ENCODE measurements at places on chromosomes 12 and 14.

DNA sequence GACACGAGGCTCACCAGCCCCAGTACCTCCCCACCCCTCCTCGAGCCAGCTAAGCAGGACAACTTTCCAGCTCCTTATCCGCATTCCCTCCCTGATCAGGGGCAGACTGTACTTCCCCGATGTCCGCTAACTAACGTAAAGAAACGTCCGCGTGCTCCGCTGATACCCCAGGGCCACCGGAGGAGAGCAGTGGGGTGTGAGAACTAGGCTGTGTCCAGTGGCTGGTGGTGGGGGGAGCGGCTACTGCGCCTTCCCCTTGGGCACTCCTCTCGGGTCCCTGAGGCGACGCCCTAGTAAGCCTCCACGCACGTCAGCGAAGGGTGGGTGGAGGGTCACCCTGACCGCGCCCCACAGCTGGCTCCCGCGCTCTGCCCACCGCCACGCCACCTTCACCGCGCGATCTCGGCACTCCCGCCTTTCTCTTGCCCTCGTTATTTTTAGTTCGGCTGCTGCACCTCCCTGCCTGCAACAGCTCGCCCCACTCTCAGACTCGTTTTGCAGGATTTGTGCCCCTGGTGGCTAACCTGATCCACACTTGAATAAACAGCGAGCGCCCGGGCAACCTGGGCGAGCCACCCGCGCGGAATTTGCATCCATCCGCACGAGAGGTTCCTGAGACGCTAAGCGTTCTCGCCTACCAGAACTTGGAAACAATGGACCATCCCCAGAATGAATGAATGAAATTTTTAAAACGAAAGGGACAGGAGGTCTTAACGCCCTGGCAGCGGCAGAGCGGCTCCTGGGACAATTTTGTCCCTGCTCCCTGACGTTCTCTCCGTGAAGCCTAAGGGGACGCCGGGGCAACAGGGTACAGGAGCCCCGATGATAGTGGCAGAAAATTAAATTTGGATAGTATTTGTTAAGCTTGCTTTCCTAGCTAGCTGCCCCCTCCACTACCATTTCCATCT, 6.9 kb upstream of the BMP4 start:
- DNase-seq = no peak

DNA sequence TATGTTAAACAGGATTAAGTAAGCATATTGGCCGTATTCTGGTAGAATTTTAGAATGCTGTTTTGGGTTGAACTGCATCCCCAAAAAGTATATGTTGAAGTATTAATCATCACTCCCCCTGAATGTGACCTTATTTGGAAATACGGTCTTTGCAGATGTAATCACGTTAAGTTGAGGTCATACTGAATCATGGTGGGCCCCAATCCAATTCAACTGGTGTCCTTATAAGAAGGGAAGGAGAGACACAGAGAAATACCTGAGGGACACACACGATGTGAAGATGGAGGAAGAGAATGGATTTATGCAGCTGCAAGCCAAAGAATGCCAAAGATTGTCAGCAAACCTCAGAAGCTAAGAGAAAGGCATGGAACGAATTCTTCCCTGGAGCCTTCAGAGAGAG, 268.6 kb downstream of the ITPR2 start:
- DNase-seq = no peak

DNA sequence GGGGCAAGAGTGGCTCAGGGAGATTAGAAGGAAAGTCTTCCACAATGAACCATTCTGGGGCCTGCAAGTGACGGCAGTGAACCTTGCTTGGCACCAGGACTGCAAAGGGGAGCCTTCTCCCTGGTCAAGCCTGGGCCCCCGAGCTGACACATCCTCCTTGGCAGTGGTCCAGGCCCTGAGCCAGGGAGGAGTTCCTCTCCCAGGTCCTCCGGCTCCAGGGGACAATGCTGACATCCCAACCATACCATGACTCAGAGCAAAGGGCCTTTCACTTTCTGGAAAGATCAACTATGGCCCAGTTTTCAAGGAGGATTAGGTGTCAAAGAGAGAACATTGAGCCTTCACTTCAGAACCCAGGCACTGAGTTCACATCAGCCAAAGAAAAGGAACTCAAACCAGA, 756.5 kb upstream of the TBX3 start:
- DNase-seq = no peak

DNA sequence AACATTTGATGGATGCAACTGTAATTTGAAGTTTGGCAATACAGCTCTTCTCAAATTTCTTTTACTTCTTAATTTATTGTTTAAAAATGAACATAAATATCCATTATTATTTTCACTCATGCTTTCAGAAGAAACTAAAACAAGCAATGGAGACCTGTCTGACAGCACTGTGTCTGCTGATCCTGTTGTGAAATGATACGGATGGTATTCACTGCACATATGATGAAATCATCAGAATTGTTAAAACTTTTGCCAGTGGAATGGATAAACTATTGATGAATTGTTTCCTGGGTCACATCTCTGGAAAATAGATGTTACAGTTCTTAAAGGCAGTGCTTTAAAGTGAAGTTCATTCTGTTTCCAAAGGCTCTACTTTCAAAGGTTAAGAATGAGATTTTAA, 59.2 kb downstream of the WASHC4 start:
- no peak for DNase-seq

DNA sequence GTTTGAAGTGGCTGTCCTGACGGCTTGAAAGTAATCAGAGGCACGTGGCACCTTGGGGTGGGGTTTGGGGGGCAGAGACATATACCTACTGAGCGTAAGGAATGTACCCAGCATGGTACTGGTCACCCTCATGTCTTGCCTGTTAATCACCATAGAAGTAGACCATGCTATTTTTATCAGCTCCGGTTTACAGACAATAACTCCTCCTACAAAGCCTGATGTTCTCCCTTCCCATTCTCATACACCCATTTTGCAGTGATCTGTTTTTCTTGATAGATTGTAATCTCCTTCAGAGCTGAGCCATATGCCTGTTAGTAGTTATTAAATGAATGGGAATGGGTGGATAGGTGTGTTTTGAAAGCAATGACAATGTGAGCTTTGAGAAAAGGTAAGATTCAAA, 10.5 kb downstream of the EVL start:
- DNase-seq = no peak

- DNase-seq = no peak
Measured at GRCh38 chr12:96047229-96048211, 12.1 kb upstream of the LTA4H start.

- DNase-seq = no peak
Measured at GRCh38 chr12:53941750-53942149, 3.1 kb downstream of the HOXC13 start.

GRCh38 chr14:58744801-58745394, 107.1 kb downstream of the DACT1 start:
- no peak for DNase-seq

GRCh38 chr14:97177016-97177415, 379.8 kb downstream of the VRK1 start:
- DNase-seq = no peak

- no peak for DNase-seq
Measured at GRCh38 chr14:80150301-80150700, 61.0 kb downstream of the DIO2 start.

DNA sequence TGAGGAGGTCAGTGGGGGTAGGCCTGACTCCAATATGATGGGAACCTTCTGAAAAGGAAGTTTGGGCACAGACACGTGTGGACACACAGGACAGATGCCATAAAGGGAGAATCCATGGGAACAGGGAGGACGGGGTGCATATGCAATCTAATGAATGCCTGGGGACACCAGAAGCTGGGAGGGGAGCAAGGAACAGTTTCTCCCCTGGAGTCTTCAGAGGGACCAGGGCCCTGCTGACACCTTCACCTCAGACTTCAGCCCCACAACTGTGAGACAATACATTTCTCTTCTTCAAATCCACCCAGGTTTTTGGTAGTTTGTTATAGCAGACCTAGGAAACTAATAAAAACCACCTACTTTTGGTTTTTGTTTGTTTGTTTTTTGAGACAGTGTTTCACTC, 35.2 kb upstream of the CLIP1 start:
- no peak for DNase-seq

DNA sequence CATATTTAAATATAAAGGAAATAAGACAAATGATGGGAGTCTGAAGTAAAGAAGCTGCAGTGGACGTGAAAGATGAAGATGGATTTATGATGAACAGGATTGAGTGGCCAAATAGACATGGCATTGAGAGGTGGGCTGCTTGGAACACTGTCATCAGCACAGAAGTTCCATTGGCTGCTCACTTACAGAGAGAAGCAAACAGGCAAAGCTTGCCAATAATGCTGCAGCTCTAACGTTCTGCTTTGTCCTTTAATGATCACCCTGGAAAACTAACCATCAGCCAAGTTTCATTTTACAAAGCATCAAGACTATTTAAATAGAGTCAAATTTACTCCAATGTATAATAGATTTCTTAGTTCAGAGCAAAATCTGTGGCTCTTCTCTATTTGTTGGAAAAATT, 721.4 kb downstream of the TMTC2 start:
- DNase-seq = no peak

GRCh38 chr12:95648990-95649791, 97.9 kb upstream of the USP44 start:
- DNase-seq = no peak

DNA sequence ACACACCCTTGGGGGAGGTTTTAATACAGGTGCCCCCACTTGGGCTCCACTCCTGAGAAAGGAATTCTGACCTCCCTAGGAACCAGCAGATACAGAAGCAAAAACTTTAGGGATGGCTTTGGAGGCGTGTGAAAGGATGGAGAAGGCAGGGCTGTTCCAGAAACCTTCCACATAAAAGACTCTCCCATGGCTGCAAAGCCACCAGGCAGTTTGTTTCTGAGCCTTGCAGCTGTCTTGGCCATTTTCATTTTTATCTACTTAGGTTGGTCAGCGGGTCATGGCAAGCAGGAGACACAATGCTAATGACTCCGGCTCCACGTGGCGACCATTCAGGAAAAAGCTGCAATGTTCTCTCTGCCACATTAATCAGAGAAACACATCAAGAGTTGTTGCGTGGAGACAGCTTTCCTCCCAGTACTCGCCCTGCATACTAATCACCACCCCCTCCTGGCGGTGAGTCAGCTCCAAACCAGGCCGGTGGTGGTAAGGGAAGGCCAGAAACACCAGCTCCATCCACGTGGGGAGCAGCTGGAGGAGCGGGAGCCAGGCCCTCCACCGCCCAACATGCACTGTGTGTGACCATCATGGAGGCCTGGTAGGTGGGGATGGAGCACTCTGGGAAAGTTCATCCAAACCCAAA, 30.9 kb upstream of the IRF2BPL start:
- no peak for DNase-seq

- DNase-seq = no peak
Measured at GRCh38 chr12:130775953-130776856, 60.1 kb upstream of the RIMBP2 start.

GRCh38 chr12:24705216-24705615, 243.7 kb downstream of the BCAT1 start:
- no peak for DNase-seq

- DNase-seq = no peak
Measured at GRCh38 chr12:4039931-4040330, 166.7 kb upstream of the PARP11 start.

- DNase-seq = no peak
Measured at GRCh38 chr12:123143736-123144461, 7.0 kb downstream of the PITPNM2 start.

- peak; percentile 49 for DNase-seq
Measured at GRCh38 chr12:124592481-124593160, 25.2 kb upstream of the NCOR2 start.

DNA sequence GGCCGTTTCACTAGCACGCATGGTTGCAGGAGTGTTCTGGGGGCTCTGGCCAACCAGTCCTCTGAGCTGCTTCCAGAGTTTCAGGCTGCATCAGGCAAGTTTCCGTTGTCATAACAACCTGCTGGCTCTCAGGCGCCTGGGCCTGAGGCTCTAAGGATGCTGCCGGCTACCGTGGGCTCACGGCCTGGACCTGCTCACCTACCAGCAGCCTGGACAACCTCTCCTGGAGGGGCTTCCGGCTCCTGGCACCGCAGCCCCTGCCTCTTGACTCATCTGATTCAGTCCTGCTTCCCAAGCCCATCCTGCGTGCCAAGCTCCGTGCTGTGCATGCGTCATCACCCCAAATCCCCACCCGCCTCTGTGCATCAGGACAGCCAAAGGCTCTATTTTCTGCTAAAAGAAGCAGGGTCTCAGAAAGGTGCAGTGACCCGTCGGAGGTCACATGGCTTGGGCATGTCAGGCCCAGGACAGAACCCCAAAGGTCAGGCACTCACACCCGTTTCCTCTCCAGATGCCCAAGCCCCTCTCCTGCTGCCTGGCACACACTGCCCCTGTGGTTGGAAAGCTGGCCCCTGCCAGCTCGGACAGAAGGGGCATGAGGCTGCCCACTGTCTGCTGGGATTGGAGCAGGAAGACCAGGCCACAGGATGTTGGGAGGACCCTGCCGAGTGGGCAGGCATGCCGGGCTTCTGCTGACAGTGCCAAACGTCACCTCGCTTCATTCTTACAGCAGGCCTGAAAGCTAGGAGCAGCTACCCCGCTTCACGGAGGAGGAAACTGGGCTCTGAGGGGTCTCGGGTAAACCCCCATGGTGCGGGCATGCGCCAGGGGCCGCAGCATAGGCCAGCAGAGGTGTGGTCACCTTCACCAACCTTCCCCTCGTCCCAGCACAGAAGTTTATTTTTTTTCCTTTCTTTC, 5.7 kb downstream of the BEGAIN start:
- no peak for DNase-seq

DNA sequence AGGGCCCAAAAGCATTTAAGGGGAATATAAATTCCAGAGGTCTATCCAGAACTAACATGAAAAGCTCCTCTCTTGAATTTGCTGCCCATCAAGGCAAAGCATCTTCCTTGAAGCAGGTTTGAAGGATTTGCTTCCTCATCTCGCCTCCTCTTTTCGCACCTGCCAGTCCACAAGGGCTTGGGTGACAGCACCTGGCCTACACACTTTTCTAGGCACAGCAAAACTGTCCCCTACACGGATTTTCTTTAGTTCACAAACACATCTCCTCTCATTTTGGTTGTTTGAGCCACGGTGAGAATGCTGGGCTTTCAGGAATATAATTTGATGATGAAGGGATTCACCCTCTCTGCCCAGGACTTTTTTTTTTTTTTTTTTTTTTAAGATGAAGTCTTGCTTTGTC, 36.9 kb upstream of the ATP23 start:
- DNase-seq = no peak

GRCh38 chr12:41970744-41971143, 173.9 kb downstream of the GXYLT1 start:
- no peak for DNase-seq

GRCh38 chr14:23345987-23346692, 6.5 kb downstream of the SLC22A17 start:
- DNase-seq = no peak

- no peak for DNase-seq
Measured at GRCh38 chr14:100837805-100838350, 12.0 kb downstream of the MEG3 start.

DNA sequence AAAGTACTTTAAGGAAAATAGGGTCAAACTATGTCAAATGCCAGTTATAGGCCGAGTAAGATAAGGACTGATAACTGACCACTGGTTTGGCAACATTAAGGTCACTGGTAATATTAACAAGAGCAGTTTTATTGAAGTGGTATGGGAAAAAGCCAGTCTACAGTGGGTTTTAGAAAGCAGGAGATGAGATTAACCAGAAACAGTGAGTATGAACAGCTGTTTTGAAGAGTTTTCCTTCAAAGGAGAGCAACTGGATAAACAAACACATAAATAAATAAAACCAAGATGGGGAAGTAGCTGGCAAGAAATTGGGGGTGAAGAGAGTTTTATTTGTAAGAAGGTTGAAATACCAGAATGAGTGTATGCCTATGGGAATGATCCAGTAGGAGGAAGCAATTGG, 30.3 kb downstream of the KITLG start:
- no peak for DNase-seq

All from naive B cell (primary cell).